ENCODE measurements at places on chromosomes 6 and 20. TPM values are rescaled to one million over a fixed set of nuclear protein-coding genes. Genes with fewer than 3 reads are reported as not detected.

- DNase-seq, result no peak
These were observed 487.3 kb upstream of the JARID2 start for GRCh38 chr6:14758421-14759081.

DNA sequence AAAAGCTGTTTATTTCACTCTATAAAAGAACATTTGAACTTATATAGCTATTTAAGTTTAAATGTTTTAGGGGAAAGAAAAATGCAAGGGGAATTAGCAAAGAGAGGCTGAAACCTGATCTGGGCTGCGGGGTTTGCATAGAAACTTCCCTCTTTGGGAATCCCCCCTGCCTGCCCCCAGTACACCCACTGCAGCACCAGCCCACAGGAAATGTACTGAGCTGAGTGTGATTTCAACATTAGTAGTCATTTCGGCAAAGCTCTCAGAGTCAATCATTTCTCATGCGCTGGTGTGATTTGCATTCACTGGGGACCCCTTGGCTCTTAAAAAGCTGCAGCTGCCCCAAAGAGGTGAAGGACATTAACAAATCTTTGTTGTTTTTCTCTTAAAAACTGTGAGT lies 859.4 kb downstream of the MAFB start:
- no peak for DNase-seq

- no peak for DNase-seq
These were observed 242.4 kb downstream of the BMP7 start for GRCh38 chr20:57023997-57024396.

- DNase-seq, result no peak
These were observed 439.3 kb upstream of the SULF2 start for GRCh38 chr20:48224533-48225050.

DNA sequence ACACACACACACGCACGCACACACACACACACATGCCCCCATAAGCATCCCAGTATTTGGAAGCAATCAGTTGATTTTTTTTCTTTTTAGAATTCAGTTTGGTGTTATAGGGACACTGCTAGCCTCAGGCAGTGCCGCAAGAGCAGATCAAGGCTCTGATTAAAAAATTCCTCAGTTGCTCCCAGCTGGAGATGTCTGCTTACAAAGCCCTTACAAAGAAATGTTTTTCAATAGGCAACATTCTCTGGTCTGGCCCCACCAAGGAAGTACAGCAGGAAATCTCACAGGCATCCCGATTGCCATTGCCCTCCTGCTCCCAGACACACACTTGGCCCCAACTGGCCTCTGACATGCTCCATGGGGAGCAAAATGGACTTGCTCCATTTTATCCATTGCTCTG lies 22.9 kb upstream of the CD83 start:
- DNase-seq, result no peak

DNA sequence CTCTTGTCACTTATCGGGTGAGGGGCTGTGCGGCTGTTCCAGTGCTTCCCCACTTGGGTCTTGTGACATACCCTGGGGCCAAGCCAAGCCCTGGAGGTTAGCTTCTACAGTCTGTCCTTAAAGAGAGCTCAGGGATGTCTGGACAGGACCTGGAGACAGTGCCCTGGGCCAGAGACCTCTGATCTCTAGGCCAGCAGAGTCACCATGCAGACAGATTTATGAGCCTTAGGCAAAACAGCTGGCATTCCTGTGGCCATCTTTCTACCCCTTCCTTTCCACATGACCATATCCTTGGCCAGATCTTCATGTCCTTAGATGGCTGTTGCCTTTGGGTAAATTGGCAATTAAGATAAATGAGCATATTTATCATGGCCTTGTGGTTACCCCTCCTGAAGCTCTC lies 678.6 kb downstream of the MAFB start:
- DNase-seq, result no peak

Gene CRISP3
- not detected for total RNA-seq

Gene MUCL3
- not detected for total RNA-seq

Gene C6orf47
- total RNA-seq, result 22.5 TPM
